ENCODE measurements at places on chromosomes 4 and X. TPM values are rescaled to one million over a fixed set of nuclear protein-coding genes. Genes with fewer than 3 reads are reported as not detected.

Gene AGA
- total RNA-seq: 15.4 TPM

Gene PPAT
- total RNA-seq: 6.3 TPM

Gene CLTRN
- total RNA-seq: 0.56 TPM

Gene SMARCA1
- 0.85 TPM for total RNA-seq

Gene SYN1
- total RNA-seq: 0.27 TPM

Gene CFAP99
- total RNA-seq: not detected

Gene SSX4B
- not detected for total RNA-seq

Gene CT45A5
- total RNA-seq: not detected

Gene PLK4
- 2.7 TPM for total RNA-seq

GRCh38 chr4:80709082-80709869 lies 321.2 kb upstream of the BMP3 start:
- no peaks in the 10 kb centered on the region for H3K36me3 ChIP-seq
- no peaks in the 10 kb centered on the region for H3K27me3 ChIP-seq
- no peaks in the 10 kb centered on the region for H3K4me1 ChIP-seq

GRCh38 chr4:109764376-109764775 lies 34.5 kb upstream of the PLA2G12A start:
- no peak for DNase-seq
- H3K27ac ChIP-seq: no peak overlapping the region
- H3K4me3 ChIP-seq: no peak overlapping the region
- H3K27me3 ChIP-seq: no peaks in the 10 kb centered on the region
- no peaks in the 10 kb centered on the region for H3K4me1 ChIP-seq

- H3K36me3 ChIP-seq: no peaks in the 10 kb centered on the region
- H3K4me3 ChIP-seq: no peak overlapping the region
- no peaks in the 10 kb centered on the region for H3K4me1 ChIP-seq
- H3K27me3 ChIP-seq: no peaks in the 10 kb centered on the region
- H3K27ac ChIP-seq: no peak overlapping the region
Observed at GRCh38 chr4:15513545-15513944, 43.9 kb downstream of the CC2D2A start.

- H3K27ac ChIP-seq: no peak overlapping the region
- no peak for DNase-seq
- no peaks in the 10 kb centered on the region for H3K27me3 ChIP-seq
- no peaks in the 10 kb centered on the region for H3K4me1 ChIP-seq
- H3K36me3 ChIP-seq: peaks cover 79% of the 10 kb centered on the region
- no peak overlapping the region for H3K4me3 ChIP-seq
Observed at GRCh38 chr4:1958276-1959103, 50.3 kb downstream of the NELFA start.

DNA sequence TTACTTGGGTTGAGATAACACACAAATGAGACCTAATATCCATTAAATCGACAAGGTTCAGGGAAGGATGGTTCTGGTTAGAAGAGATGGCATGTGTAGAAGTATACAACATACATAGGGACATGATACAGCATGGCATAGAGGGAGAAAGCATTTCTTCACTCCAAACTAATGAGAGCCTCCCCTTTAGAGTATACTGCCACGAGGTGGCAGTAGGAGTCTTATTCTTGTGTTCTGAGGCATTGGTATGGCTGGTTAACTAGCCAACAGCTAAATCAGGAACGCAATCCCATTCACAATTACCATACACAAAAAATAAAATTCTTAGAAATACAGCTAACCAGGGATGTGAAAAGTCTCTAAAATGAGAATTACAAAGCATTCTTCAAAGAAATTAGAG lies 29.1 kb upstream of the TRO start:
- peak; percentile 32 for DNase-seq
- no peaks in the 10 kb centered on the region for H3K4me1 ChIP-seq
- no peak overlapping the region for H3K27ac ChIP-seq
- peaks cover 3% of the 10 kb centered on the region for H3K27me3 ChIP-seq
- no peaks in the 10 kb centered on the region for H3K36me3 ChIP-seq
- H3K4me3 ChIP-seq: no peak overlapping the region

- H3K4me1 ChIP-seq: no peaks in the 10 kb centered on the region
- no peaks in the 10 kb centered on the region for H3K27me3 ChIP-seq
- H3K36me3 ChIP-seq: peaks cover 96% of the 10 kb centered on the region
- H3K27ac ChIP-seq: no peak overlapping the region
- DNase-seq: no peak
Observed at GRCh38 chr4:2694691-2695090, 61.4 kb downstream of the TNIP2 start.

DNA sequence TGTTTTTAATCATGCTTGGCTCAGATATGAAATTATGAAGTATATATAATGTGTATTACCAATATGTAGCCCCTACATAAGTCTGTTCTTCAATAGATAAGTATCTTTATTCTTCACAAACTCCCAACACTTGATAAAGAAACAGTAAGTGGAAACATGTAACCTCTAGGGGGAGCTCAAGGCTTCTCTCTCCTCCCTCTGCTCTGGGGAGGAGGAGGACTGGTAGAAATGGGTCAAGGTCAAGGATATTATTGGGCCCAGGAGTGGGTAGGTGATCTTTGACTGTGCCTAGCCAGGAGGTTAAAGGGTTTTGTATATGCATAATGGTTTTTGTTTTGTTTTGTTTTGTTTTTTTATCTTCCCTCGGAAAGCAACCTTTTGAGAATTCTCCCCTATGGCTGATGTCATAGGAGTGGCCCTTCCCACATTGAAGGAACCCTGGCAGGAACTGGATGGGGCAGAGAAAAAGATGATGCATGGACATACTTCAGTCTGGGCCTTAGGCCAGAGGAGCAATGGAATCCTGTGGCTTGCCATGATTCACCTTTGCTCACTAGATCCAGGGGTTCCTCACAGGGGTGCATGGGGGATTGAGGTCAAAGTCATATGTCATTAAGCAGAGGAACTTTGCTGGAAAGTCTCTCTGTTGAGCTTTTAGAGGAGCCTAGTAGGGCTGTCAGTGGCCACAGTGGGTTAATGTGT lies 460.3 kb downstream of the MID1IP1 start:
- H3K4me1 ChIP-seq: no peaks in the 10 kb centered on the region
- H3K36me3 ChIP-seq: no peaks in the 10 kb centered on the region
- H3K4me3 ChIP-seq: no peak overlapping the region
- no peak overlapping the region for H3K27ac ChIP-seq
- H3K27me3 ChIP-seq: no peaks in the 10 kb centered on the region

DNA sequence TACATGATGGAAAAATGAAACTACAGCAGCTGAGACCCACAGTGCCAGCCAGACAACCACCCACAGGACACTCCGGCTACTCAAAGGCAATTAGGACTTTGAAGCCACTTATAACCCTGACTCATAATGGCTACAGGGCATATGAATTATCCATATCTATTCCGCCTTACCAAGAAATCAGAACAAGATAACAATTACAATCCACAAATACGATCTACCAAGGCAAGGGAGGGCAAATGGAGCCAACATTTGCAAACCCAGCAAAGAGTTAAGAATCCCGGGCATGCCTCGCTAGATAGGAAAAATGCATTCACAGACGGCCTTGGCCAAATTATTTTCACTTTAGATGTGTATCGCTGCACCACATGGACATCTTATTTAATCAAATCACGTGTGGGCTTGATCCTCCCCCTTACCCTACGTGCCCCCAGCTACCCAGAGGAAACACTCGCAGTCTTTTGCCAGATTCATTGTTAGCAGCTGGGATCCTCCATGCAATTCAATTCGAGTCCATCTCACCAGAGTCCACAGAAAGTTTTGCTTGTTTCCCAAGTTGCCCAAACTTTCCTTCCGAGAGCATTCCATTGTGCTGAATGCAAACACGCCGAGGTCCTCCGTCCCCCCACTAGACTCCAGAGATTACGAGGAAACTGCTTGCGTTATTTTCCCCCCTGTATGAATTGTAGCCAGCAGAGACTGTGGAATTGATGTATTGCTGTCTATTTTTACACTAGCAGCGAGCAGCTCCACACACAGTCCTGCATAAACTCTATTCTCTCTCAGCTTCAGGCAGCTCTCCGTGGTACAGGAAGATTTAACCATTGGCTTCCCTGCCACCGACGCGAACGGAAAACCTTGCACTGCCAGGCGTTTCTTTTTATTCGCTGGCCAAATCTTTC lies 1.2 kb downstream of the PPARGC1A start:
- H3K4me3 ChIP-seq: no peak overlapping the region
- H3K36me3 ChIP-seq: no peaks in the 10 kb centered on the region
- H3K4me1 ChIP-seq: peaks cover 5% of the 10 kb centered on the region
- H3K27ac ChIP-seq: no peak overlapping the region
- H3K27me3 ChIP-seq: no peaks in the 10 kb centered on the region
- DNase-seq: no peak

DNA sequence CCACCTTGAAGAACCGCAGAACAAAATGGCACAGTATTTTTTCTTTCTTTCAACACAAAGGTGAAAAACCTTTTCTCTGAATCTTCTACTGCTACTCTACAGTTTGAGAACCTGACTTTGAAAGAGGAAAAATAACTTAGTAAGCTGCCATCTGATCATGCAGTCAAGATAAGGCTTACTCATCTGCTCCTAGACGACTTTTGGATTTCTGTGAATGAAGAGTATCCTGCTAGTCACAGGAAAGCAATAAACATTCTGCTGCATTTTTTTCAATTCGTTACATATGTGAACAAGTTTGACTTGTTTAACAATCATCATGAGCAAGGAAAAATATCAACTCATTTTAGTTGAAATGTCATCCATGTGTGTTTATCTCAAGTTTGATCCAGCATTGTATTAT lies 25.2 kb downstream of the TIGD2 start:
- H3K27me3 ChIP-seq: no peaks in the 10 kb centered on the region
- no peak overlapping the region for H3K27ac ChIP-seq
- no peak overlapping the region for H3K4me3 ChIP-seq
- H3K4me1 ChIP-seq: no peaks in the 10 kb centered on the region

GRCh38 chrX:1424147-1424851 lies 28.4 kb downstream of the ASMTL start:
- H3K27ac ChIP-seq: no peak overlapping the region
- no peak for DNase-seq
- no peak overlapping the region for H3K4me3 ChIP-seq

- H3K27ac ChIP-seq: no peak overlapping the region
- no peaks in the 10 kb centered on the region for H3K27me3 ChIP-seq
- H3K4me3 ChIP-seq: no peak overlapping the region
Observed at GRCh38 chr4:95362906-95363558, 185.7 kb downstream of the UNC5C start.

GRCh38 chr4:175891851-175892250 lies 79.8 kb upstream of the GPM6A start:
- H3K27ac ChIP-seq: no peak overlapping the region
- no peak for DNase-seq
- no peaks in the 10 kb centered on the region for H3K4me1 ChIP-seq
- H3K4me3 ChIP-seq: no peak overlapping the region

GRCh38 chr4:153676486-153676885 lies 7.6 kb upstream of the TLR2 start:
- no peaks in the 10 kb centered on the region for H3K36me3 ChIP-seq
- no peaks in the 10 kb centered on the region for H3K4me1 ChIP-seq
- no peak for DNase-seq
- H3K27ac ChIP-seq: no peak overlapping the region

- H3K36me3 ChIP-seq: no peaks in the 10 kb centered on the region
- H3K27me3 ChIP-seq: no peaks in the 10 kb centered on the region
- H3K4me1 ChIP-seq: no peaks in the 10 kb centered on the region
- no peak for DNase-seq
- no peak overlapping the region for H3K27ac ChIP-seq
Observed at GRCh38 chr4:148834804-148835631, 392.8 kb upstream of the NR3C2 start.

DNA sequence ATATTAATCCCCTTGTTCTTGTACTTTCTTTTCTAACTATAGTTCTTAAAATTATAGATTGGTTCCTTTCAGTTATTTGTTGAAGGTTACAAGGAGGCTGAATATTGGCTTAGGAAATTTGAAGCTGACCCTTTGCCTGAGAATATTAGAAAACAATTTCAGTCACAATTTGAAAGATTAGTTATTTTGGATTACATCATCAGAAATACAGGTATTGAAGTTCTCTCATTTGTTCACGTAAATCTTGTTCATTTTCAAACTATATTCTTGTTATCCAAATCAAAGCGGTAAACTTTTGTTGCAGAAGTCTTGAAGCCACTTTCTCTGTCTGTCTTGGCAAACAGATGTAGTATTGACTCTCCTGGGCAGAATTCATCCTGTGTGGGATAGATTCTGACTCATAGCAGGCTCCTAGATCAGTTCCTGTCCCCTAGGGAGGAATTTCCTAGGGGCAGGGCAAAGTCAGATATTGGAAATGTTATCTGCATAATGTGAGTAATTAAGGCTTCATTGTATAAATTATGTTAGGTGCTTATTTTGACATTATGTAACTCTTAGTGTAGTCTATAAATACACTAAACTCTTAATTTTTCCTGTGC lies 25.2 kb downstream of the PI4K2B start:
- no peak overlapping the region for H3K4me3 ChIP-seq
- no peaks in the 10 kb centered on the region for H3K27me3 ChIP-seq
- peaks cover 63% of the 10 kb centered on the region for H3K36me3 ChIP-seq
- no peak overlapping the region for H3K27ac ChIP-seq

DNA sequence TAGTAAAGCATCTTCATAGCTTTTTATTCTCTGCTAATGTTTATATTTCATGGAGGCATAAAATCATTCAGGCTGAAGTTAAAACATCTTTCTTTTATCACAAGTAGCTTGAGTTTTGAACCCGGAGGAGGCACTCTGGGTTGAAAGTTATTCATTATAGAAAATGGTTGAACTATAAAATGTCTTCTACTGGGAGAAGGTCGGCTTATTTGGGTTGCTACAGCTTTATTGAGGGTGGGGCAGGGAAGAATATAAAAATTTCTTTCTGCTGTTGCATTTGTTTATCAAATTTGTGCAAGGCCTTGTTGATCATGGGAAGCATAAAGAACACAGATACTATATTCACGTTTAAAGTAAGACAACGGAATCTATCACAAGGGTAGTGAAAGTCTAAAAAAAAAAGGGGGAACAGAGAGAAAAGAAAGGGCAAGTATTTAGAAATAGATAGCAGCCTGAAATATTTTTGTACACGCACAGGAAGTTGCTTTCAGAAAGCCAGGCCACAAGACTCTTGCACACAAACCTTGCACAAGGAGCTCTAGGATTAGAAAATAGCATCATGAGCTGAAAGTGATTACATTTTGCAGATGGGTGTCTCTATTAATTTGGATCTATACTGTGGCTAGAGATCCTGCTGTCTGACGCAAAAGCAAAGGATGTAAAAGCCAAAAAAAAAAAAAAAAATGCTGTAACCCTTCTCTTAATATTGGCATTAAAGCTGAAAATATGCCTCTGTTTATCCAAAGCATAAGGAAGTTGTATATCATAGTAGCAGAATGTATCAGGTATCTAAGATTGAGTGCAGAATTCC lies 37.2 kb upstream of the FAM9C start:
- H3K4me3 ChIP-seq: no peak overlapping the region
- peak overlapping the region; percentile 65 for H3K27ac ChIP-seq

DNA sequence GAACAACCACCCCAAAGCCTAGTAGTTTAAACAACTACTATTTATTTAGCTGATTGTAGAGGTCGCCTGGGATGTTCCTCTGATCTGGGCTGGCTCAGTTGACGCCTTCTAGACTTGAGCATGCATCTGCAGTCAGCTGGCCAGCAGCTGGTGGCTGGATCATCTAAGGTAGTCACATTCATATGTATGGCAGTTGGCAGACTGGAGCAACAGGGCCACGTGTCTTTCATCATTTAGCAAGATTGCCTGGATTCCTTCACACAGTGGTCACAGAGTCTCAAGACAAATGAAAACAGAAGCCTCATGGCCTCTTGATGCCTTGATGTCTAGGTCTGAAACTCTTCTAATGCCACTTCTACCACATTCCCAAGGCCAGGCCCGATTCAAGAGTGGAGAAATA lies 220.6 kb upstream of the S100G start:
- no peaks in the 10 kb centered on the region for H3K27me3 ChIP-seq
- H3K27ac ChIP-seq: no peak overlapping the region
- no peak overlapping the region for H3K4me3 ChIP-seq
- no peaks in the 10 kb centered on the region for H3K36me3 ChIP-seq
- no peak for DNase-seq

GRCh38 chrX:54237014-54237413 lies 54.0 kb upstream of the FAM120C start:
- no peaks in the 10 kb centered on the region for H3K27me3 ChIP-seq
- H3K27ac ChIP-seq: no peak overlapping the region
- no peak overlapping the region for H3K4me3 ChIP-seq
- no peaks in the 10 kb centered on the region for H3K36me3 ChIP-seq

All from CD4-positive, alpha-beta T cell (primary cell).